Stimulated activated naive B cell treated with anti-CD40 and anti-IgM and Interleukin-4, amounts not matched to agents 10 μg/mL and 1 μg/mL and 100 μg/mL, for 72 hours (primary cell): ENCODE measurements at places on chromosomes 7 and 10.

DNA sequence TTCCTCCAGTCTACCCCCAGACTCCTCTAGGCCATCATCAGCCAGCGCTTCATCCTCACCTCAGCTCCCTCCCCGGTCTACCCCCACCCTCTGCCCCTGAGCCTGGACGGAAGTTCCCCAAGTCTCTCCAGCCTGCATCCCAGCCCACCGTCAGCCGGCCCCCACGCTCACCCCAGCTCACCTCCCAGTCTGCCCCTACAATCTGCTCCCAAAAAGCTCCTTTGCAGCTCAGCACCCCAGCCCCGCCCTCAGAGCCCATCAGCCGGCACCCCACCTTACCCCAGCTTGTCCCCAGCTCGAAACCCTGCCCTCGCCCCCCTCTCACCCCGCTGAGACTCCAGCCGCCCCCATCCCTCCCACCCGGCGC, 322 bp upstream of the RAMP3 start:
- no peak for DNase-seq

DNA sequence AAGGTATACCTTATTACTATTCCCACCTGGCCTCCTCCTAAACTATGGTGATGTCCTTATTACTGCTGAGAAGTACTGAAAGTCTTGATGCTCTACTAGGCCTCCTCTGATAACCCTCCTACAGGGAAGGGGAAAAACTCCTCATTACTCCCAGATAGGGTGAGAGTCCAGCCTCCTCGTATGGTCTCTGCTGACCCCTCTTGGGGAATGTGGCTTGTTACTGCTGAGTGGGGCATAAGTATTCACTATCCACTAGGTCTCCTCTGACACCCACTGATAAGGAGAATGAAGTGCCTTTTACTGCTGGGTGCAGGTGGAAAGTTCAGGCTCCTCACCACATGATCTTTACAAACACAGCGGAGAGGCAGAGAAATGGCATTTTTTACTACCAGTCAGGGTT, 222.9 kb downstream of the CHRM2 start:
- DNase-seq = no peak

- no peak for DNase-seq
These were observed 374.8 kb upstream of the KIAA1217 start for GRCh38 chr10:23834091-23834490.

DNA sequence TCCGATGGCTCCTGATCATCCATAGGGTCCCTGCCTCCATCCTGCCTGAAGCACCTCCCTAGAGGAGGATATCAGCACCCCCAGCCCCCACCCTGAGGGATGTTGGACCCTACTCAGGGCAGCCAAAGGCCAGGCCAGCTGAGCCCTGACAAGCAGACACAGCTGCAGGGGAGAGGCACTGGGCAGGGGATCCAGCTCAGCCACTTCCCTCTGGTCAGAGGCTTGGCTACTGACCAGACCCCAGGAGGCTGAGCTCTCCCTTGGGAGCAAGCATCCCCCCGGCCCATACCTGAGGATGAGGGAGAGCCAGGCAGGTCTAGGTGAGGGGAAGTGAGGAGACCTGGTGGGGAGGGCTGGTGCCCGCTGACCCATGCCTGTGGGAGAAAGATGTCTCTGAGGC, 6.6 kb downstream of the LDB3 start:
- no peak for DNase-seq

DNA sequence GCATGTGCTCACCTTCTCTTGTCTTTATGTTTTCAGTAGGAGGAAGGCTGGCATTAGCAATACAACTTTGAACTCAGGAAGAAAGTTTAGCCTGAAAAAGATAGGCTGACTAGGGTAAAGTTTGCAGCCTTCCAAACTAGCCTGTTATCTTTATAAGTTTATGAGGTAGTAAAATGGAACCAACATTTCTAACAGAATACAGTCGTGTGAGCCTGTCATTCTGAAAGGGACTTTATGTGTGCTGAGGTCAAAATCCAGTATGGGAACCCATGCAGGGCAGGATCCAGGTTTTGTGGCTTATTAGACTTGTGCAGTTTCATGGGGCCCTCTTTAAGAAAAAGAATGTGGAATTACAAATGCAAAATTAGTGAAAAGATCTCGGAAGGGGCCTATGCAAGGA, 201.0 kb upstream of the PRPS1L1 start:
- no peak for DNase-seq

DNA sequence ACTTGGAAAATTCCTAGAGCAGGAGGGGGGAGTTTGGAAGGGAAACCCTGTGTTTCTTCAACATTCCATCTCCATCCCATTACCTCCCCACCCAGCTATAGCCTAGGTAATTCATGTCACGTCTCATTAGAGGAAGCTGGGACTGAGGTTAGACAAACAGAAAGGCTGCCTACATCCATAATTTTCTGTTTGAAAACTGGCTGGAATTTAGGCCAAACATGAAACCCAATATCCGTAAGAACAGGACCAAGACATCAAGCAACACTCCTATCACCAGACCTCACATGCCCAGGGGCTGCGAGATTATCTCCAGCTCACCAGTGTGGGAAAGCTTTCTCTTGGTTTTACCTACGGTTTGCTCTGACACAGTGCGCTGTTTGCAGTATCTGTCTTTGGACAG, 316.3 kb downstream of the FRMD4A start:
- no peak for DNase-seq

- no peak for DNase-seq
These were observed 119.5 kb downstream of the BAMBI start for GRCh38 chr10:28796606-28797512.
